ENCODE measurements at places on chromosomes 5 and 9.

- DNase-seq, result no peak
Observed at GRCh38 chr5:124876983-124877382, 130.5 kb upstream of the ZNF608 start.

DNA sequence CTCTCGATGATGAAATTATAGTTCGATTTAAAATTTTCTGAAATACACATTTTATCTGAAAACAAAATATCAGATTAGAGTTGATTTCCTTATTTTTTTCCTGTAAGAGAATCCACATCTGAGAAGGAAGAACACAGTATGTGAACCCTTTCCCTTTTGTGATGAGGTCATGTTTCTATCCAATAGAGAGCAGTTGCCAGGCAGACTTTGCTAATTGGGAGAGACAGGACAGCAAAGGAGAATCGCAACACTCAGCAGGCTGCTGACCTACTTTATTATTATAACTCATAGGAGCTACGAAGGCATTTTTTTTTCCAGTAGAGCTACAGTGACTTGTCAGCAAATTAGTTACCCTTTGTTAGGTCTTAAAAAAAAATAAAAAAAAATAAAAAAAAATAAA lies 242.1 kb downstream of the HCN1 start:
- DNase-seq, result no peak

DNA sequence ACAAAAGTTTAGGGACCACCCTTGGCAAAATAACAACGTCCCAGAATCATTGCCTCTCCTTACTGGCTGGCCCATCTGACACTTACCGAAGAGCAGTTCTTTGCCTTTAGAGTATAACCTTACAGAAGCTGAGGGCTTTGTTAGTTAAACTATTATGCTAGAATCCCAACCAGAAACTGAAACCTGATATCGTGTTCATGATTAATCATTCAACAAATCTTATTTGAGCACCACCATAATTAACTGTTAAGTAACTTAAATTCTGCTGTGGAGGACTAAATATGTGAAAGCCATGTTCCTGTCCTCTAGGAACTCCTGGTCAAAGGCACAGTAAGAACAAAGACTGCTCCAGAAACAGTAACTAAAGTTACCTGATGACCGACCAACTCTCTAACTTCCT lies 104.9 kb downstream of the ARL15 start:
- no peak for DNase-seq

DNA sequence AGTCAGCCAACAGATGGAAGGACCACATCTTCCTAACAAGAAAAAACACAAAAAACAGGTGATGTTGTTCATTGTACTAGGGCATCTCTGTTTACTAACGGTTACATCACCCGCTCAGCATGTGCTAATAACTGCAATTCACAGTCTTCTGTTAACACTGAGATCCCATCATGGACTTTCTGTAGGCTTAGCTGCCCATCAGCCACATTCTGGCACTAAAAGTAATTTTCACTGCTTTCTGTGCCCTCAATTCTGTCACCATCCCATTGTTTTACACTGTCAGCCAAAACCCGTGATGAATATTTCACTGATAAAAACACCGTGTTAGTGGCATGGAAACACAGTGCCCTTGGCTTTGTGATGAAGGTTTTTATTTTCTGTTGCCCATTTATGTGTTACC lies 64.6 kb downstream of the CAST start:
- DNase-seq, result no peak

- no peak for DNase-seq
Observed at GRCh38 chr5:142110988-142111687, 2.6 kb downstream of the NDFIP1 start.

GRCh38 chr9:33517373-33517772 lies 6.7 kb upstream of the ANKRD18B start:
- DNase-seq, result peak; percentile 17

DNA sequence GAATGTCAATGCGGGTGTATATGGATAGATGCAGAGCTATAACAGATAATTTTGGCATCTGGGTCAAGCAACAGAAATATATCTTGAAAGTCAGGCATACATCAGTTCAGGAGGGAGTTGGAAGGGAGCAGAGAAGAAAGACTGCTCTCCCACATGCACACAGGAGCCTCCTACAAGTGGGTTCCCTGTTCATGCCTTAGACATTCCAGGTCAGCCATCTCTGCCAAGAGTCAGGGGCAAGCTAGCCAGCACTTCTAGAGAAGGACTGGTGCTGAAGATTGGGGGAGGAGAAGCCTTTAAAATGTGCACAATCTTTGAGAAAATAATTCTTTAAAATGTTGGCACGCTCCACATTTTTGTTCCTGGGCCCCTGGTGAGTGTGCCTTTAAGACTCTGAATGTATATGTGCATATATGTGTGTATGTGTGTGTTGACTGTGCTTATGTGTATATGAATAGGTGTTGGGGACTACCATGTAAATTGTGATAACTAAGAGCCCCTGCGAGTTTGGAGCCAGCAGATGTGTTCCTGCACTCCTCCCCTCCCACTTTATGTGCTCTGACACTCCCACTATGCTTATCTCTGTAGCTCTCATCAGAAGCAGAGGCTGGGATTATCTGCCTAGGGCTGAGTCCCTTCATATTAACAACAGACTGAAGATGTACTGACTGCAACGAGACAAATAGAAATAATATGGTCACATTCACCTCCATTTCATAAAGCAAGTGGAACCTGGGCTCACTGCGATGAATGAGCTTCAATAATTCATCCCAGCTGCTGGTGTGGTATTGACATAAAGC lies 21.5 kb upstream of the DELE1 start:
- DNase-seq, result no peak

GRCh38 chr5:96110300-96110699 lies 148.6 kb upstream of the ELL2 start:
- no peak for DNase-seq

DNA sequence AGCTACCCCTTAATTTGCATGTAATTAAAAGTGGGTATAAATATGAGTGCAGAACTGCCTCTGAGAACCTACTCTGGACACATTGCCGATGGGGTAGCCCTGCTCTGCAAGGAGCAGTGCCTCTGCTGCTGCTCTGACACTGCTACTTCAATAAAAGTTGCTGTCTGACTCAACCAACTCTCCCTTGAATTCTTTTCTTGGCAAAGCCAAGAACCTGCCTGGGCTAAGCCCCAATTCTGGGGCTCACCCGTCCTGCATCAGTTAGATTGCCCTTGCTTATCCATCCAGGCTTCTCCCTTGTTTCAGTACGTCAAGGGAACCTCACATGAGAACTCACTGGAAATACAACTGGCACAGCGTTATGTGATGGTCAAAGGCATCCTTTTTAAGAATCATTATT lies 44.1 kb downstream of the FBXL7 start:
- DNase-seq, result no peak

GRCh38 chr5:150498501-150498900 lies 9.4 kb upstream of the NDST1 start:
- no peak for DNase-seq

All from GM13976 (cell line).